ENCODE measurements at places on chromosomes 3 and 15. TPM values are rescaled to one million over a fixed set of nuclear protein-coding genes. Genes with fewer than 3 reads are reported as not detected.

GRCh38 chr15:74396146-74396438 lies 28.6 kb upstream of the CYP11A1 start:
- no peak for DNase-seq

Gene CFAP92
- polyA plus RNA-seq, result 0.57 TPM

DNA sequence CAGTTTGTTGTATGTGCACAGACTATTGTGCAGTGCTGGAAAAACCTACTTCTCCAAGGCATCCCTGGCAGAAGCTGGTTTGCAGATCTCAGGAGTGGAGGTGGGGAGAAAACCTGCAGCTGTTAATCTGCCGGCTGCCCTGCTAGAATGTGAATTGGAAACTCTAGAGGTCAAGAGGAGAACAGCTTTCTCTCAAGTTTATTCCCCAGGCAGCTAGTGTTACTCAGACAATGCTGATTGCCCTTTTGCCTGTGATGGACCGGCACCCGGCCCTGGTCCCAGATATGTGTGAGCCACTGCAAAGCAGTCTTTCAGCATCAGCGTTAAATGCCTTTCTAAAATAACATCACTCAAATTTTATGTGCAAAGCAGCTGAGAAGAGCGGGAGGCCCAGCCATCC lies 129.7 kb upstream of the TPM1 start:
- peak; percentile 41 for DNase-seq

DNA sequence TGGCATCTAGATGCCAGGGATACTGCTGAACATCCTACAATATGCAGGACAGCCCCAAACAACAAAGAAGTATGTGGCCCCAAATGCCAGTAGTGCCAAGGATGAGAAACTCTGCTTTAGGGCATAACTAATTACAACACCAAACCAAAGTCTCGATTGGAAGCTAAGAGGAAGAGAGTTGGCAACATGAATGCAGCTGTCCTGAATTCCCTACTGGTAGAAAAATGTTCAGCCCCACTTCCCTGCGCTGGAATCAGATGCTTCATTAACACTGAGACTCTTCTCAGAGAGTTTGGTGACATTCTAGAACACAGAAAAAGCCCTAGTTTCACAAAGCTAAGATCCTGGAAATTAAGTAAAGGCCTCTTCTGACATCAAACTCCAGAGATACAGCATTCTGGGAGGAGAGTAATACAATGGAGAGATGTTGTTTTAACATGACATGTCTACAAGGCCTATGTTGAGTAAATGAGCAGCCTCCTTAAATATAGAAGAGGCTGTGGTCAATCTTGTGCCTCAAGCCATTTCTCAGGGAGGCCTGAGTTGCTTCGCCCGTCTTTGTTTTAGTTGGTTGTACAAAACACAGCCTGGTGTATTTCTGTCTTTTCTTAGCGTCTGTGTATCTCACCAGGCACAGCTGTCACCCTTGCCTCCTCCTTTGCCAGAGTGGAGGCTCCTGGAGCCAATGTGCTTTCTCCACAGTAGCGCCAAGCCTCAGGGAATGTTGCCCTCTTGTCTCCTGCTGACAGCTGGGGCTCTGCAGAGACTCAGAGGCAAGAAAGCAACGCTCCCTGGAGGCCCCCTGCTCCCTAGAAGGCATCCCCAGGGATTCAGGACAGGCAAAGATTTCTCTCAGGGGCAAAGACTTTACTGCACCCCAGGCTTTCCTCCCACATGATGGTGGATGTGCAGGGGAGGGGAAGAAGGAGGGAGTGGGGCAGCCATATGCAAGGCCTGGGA lies 25.1 kb upstream of the CTNNB1 start:
- peak; percentile 63 for DNase-seq

Gene UBA7
- polyA plus RNA-seq, result 24.7 TPM

- no peak for DNase-seq
Observed at GRCh38 chr3:193772422-193772763, 179.4 kb downstream of the OPA1 start.

DNA sequence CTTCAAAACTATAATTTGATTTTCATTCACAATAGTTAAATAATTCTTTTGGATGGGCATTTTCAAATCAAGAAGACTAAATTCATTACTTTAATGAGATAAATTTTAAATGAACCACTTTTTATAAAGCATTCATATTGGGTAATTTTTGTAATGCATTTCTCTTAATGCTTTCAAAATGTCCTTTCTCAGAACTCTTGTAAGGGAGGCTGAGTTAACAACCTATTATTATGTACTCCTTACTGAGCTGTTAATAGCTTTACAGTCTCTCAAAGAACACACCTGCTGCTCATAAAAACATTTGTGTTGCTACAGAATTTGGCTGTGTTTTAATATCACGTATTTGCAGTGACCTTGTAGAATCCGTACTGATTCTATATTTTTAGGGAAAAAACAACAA lies 334.0 kb upstream of the ARL6 start:
- DNase-seq, result no peak

GRCh38 chr3:58798312-58798711 lies 131.7 kb upstream of the FAM3D start:
- DNase-seq, result no peak

DNA sequence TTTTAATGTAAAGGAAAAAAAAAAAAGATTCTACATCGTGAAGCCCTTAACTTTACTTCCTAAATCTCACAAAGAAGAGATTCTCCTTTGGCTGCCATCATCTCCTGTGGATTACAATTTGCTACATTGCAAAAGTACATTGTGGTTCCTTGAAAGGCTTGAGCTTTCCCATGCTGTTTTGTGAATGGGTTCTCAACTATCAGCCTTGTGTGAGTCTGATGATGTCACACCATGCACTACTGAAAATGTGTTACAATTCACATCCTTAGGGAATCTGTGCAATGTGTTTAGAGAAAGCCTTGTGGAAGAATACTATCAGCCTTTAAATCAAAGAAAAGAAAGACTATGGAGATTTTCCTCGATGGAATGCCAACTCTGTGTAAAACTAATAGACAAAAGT lies 510.0 kb upstream of the ALCAM start:
- DNase-seq, result no peak

GRCh38 chr3:193813501-193813830 lies 220.5 kb downstream of the OPA1 start:
- DNase-seq, result no peak

- peak; percentile 91 for DNase-seq
Observed at GRCh38 chr3:46909535-46910161, 32.1 kb downstream of the PTH1R start.

DNA sequence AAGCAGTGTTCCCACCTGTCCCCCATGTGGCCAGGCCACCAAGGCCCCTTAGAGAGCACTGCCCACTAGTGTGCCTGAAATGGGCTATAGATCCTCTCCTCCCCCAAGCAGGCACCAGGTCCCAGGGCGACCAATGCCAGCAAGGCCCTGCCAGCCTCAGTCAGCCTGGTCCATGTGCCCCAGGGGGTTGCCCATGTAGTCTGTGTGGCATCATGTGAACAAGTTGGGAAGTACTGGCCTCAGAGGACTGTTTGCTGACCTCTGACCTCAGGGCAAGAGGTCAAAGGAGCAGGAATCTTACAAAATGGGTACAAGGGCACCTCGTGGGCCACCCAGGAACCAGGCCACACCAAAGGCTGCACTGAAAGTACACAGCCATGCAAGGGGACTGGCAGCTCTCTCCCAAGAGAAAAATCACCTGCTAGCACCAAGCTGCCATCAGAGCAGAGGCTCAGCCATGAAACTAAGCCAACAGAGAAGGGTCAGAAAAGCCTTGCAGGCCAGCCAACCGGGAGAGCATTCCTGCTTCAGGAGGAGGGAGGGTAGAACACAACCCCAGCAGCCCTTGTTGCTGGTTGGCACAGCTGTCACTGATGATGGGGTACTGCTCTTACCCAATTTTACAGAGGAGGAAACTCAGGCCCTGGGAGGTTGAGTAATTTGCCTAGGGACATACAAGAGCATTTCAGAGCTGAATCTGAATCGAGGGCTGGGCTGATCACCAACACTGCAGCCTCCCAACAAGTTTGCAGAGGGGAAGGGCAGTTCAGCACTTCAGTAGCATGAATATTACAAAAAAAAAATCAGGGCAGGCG lies 5.2 kb upstream of the FURIN start:
- DNase-seq, result no peak

Gene CLDN18
- polyA plus RNA-seq, result 0.60 TPM

DNA sequence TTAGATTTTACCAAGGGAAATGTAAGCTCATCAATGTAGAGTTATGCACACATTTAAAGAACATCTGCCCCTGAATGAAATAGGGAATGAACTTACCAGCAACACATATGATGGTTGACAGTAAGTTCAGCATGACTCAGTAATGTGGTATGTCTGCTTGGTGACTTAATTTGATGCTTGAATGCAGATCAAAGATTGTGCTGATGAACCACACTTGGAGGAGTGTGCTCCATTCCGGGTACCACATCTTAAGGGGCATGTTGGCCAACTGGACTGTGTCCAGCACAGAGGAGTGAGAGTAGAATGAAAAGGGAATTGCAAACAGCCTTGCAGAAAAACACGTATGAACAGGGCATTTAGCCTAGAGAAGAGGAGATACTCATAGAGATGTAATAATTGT lies 171.0 kb upstream of the RARB start:
- DNase-seq, result peak; percentile 9

- no peak for DNase-seq
Observed at GRCh38 chr3:167102071-167102470, 278.0 kb downstream of the ZBBX start.

- no peak for DNase-seq
Observed at GRCh38 chr15:50857763-50858162, 50.7 kb upstream of the AP4E1 start.

Gene AGBL1
- 9.3 TPM for polyA plus RNA-seq

Gene CRYGS
- polyA plus RNA-seq, result 1.8 TPM

DNA sequence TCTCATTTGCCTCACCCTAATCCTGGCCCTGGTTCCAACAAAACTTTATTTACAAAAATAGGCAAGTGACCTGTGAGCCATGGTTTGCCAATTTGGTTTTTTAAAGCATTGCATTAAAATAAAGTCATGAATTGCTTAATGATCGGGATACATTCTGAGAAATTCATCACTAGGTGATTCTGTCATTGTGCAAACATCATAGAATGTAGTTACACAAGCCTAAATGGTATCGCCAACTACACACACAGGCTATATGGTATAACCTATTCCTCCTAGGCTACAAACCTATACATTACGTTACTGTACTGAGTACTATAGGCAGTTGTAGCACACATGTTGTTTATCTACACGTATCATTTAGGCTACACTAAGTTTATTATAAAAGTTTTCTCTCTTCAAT lies 45.9 kb upstream of the SSR3 start:
- no peak for DNase-seq

- no peak for DNase-seq
Observed at GRCh38 chr3:39705351-39705900, 104.0 kb upstream of the MYRIP start.

DNA sequence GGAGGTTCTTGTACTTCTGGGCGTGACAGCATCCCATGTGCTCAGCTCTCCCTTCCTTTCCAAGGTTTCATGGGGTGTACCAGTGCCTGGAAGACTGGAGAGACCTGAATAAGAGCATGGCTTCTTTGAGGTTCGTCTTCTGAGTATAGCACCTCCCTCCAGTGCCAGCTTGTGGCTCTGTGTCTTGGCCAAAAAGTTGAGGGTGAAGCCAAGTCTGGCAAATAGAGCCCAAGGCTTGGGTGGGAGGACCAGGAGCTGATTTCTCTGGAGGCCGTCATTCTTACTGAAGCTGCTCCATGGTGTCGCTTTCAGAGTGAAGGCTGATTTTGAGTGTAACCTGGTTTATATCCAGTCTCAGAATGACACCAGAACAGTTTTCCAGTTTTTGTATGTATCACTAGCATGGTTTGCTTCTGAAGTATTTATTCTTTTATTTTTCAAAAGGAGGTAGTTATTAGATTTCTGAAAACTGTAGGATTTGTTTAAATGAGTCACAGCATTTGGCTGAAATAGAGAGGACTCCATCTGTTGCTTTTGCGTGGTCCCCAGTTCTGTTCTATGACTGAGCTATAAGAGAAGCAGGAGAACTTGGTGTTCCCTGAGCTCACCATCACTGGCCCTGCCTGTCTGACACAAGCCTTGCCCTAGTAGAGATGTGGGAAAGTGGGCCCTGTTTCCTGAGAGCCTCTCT lies 47.2 kb downstream of the BSN start:
- DNase-seq, result no peak

- DNase-seq, result no peak
Observed at GRCh38 chr3:46470831-46471230, 6.1 kb upstream of the LTF start.

DNA sequence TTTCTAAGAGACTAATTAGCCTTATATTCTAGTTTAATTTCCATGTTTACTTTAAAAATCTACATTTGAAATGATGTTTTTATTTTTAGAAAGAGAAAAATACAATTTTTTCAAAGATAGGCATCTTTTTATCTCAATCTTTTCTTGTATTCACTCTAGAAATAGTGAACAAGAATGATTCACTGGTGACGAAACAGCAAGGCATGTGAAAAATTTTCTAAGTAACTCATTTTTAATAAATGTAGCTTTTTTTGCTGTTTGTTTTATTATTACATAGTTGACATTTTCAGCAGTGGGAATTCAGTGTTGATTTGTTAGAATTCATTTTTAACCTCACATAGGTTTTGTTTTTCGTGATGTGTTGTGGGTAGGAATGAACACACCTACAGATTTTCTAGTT lies 1226.4 kb downstream of the NSUN3 start:
- no peak for DNase-seq

Gene CHL1
- polyA plus RNA-seq, result 5.7 TPM

GRCh38 chr15:93829115-93829870 lies 402.1 kb upstream of the MCTP2 start:
- no peak for DNase-seq

Gene SLC7A14
- polyA plus RNA-seq, result 0.19 TPM

DNA sequence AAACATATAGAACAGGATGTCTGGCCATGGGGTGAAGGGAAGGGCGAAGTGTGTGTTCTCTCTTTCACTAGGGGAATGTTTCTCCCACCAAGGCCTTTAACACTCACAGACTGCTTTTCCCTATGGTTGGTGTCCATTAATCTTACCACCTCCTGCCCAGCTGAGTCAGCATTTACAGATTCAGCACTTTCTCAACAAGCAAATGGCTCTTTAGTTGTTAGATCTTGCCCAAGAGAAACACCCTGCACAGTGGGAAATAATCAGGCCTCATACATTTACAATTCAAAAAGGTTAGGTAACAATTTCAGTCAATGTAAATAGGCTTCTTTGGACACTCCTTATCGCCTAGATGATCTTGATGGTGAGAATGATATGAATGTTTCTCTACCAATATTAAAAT lies 418.2 kb downstream of the EPHA3 start:
- no peak for DNase-seq

GRCh38 chr3:177658354-177658753 lies 461.1 kb upstream of the TBL1XR1 start:
- DNase-seq, result no peak

- peak; percentile 75 for DNase-seq
Observed at GRCh38 chr3:157447026-157447694, 10.5 kb downstream of the PTX3 start.
